ENCODE measurements at places on chromosomes 1 and 21. TPM values are rescaled to one million over a fixed set of nuclear protein-coding genes. Genes with fewer than 3 reads are reported as not detected.

Gene NGF
- 2.1 TPM for total RNA-seq

DNA sequence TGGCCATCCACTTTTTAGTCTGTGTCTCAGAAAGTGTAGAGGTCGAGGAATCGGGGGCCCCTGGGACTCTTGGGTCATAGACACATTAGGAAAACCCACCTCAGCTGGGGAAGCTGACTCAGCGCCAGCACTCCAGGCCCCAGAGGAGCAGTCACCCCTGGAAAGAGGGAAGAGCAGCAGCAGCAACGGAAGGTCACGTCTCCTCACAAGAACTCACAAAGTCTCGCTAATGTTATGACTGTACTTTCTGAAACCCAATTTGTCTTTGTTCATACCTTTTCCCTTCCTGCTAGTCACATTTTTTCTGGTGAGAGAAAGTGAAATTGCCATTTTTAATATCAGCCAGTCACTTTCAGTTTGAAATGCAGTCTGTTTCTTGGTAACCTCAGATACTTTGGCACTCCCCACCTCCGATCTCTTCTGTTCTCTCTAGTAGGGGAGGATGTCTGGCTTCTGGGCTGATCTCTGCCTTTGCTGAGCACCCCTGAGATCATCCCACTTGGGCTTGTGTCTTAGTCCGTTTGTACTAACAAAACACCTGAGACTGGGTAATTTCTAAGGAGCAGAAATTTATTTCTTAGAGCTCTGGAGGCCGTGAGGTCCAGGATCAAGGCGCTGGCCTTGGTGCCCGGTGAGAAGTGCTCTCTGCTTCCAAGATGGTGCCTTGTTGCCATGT is 6.0 kb upstream of the NLRP3 start:
- no peak for DNase-seq

GRCh38 chr1:99726818-99727217 is 39.6 kb downstream of the FRRS1 start:
- DNase-seq: no peak

DNA sequence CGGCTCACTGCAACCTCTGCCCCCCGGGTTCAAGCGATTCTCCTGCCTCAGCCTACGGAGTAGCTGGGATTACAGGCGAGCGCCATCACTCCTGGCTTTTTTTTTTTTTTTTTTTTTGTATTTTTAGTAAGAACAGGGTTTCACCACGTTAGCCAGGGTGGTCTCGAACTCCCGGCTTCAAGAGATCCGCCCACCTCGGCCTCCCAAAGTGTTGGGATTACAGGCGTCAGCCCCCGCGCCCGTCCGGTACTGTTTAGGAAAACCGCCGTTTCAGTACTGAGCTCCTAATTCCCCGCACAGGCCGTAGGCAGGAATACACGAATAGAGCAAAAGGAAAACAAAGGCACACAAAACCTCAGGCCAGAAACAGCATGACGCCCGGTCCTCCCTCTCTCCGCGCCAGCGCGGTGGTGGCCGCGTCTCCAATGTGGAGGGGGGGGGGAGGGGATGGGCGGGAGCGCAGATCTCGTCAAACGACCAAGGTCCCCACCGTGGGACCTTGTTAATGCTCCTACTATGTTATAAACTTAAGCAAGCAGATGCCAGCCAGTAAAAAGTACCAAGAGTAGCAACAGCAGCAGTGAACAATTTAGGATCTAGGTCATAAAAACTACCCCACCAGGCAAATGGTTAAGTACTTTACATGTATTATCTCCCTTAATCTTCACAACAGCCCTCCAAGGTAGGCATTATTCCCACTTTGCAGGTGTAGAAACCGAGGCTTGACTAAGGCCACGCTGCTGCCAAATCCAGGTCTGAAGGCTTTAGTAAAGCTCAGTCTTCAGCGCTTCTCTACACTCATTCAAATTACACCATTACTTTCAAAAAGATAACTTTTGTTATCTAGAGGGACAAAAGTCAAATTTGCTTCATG is 648 bp upstream of the ADAR start:
- DNase-seq: no peak

Gene TCHH
- total RNA-seq: not detected

Gene APOBEC4
- total RNA-seq: not detected

All from ascending aorta (tissue), 2 donors.